AG04449 (cell line): ENCODE measurements at places on chromosomes 2 and 18.

DNA sequence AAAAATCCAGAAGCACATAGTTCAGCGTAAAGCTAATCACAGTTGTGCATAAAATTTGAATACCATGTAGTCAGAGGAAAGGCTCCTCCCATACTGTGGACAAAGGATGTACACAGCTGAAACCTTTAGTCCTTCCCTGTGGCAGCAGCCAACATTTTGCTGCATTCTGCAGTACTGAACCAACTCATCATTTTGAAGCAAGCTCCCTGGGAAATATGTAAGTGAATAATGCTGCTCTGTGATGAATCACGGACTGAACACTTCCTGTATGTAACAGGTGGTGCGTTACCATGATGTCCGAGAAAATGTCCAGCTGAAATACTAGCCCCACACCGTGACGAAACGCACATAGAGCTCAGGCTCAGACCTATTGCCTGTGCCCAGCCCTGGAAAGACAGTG is 421.1 kb upstream of the RAB12 start:
- peak; percentile 64 for DNase-seq

- DNase-seq = no peak
Observed at GRCh38 chr2:159903443-159904126, 105.6 kb upstream of the CD302 start.

DNA sequence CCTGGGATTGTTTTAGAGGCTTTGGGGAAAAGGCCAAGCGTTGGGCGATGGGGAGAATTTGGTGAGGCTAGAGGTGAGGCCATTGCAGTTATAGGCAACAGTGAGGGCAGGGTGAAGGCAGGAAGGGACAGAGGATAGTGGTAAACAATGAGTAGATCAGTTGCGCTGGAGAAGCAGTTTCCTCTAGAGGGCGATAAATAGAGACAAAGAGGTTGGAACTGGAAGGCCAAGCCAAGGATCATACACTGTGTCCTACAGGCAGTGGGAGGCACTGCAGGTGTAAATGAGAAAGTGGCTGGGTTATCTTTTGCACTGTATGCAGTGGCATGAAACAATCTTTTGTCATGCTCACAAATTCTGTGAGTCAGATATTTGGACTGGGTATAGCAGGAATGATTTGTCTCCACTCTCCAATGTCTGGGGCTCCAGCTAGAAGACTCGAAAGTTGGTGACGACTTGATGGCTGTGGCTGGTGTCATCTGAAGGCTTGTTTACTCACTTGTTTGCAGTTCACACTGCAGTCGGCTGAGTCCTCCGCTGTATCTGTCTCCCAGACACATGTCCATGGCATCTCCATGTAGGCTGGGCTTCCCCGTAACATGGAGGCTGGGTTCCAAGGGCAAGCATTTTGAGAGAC is 82.1 kb downstream of the TNP1 start:
- no peak for DNase-seq

GRCh38 chr2:2656115-2657011 is 325.3 kb upstream of the MYT1L start:
- no peak for DNase-seq

- no peak for DNase-seq
Observed at GRCh38 chr2:130756053-130756873, 923 bp downstream of the AMER3 start.

- DNase-seq = no peak
Observed at GRCh38 chr2:20213651-20214565, 11.0 kb downstream of the SDC1 start.

- no peak for DNase-seq
Observed at GRCh38 chr18:71398531-71398930, 1109.7 kb downstream of the SOCS6 start.

DNA sequence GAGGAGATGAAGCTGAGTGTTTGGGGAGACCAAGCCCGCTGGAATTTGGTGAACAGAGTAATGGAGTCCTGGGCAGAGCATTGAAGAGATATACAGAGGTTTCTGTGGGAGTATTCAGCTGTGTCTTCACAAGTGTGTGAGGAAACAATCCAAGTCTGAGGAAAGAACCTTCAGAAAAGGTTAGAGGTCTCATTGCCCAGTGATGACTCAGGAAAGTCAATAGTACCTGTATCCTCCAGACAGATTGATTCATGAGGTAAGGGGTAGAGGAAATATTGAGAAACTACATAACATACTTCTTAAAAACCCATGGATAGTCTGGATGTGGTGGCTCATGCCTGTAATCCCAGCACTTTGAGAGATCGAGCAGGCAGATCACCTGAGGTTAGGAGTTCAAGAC is 392.3 kb downstream of the GALNT13 start:
- DNase-seq = no peak

DNA sequence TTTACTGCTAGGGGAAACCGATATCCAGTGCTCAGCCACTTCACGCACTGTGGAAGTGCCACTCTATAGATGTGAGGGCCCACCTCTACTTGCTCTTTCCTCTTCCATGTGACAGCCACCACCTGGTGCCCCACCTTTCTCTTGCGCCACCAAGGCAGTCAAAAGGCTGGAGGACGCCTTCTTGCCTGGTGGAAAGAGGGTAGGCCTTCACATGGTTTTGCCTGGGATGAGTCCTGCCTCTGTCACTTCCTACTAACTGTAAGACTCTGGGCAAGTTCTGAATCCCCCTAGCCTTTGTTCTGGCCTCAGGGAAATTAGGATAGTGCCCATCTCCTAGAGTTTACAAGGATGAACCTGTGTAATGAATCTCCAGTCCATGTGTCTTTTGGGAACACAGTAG is 66.1 kb upstream of the ODC1 start:
- DNase-seq = no peak

GRCh38 chr2:182366628-182367027 is 60.2 kb downstream of the PDE1A start:
- DNase-seq = no peak

GRCh38 chr2:56271275-56271674 is 87.5 kb downstream of the CCDC85A start:
- DNase-seq = no peak

DNA sequence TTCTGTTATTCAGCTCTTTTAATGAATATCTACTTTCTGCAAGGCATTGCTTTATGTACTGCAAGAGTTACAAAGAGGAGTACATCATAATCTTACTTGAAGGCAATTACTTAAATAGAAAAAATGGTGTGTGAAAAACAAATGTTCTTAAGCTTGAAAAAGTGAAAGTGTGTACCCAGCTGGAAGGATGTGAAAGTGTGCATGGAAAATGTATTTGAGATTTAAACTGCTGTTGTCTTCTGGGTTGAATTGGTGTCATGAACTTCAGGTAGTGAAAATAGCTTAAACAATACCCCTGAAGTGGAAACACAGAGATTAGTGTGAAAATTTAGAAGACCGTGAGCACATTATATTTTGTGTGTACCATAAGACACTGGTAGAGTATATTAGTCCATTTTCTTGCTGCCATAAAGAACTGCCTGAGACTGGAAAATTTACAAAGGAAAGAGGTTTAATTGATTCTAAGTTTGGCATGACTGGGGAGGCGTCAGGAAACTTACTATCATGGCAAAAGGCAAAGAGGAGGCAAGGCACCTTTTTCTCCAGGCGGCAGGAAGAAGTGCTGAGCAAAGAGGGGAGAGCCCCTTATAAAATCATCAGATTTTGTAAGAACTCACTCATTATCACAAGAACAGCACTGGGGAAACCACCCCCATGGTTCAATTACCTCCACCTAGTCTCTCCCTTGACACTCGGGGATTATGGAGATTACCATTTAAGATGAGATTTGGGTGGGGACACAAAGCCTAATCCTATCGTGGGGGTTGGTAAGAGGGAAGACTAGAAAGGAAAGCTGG is 38.8 kb downstream of the SCN2A start:
- DNase-seq = no peak

- no peak for DNase-seq
Observed at GRCh38 chr2:217366266-217366895, 506.5 kb upstream of the TNP1 start.

DNA sequence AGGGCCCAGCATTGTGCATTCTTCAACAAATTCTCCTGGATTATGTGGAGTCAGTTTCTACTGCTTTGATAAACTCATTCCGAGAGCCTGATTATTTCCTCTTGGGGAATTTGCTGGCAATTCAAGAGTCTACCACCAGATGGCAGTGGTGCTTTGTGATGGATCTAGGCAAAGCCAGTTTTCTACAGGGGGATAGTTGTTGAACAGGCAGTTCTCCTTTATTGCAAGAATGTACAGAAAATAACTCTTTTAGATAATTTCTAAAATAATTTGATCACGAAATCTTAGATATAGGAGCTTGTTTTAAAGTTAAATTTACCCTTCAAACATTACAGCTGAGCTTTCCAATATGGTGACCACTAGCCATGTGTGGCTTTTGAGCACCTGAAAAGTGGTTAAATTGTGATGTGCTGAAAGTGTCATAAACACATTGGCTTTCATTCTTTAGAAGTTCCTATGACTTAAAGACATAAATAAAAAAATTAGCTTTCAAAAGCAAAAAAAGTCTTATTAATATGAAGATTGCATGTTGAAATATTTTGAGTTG is 66.7 kb upstream of the HAAO start:
- DNase-seq = peak; percentile 24

DNA sequence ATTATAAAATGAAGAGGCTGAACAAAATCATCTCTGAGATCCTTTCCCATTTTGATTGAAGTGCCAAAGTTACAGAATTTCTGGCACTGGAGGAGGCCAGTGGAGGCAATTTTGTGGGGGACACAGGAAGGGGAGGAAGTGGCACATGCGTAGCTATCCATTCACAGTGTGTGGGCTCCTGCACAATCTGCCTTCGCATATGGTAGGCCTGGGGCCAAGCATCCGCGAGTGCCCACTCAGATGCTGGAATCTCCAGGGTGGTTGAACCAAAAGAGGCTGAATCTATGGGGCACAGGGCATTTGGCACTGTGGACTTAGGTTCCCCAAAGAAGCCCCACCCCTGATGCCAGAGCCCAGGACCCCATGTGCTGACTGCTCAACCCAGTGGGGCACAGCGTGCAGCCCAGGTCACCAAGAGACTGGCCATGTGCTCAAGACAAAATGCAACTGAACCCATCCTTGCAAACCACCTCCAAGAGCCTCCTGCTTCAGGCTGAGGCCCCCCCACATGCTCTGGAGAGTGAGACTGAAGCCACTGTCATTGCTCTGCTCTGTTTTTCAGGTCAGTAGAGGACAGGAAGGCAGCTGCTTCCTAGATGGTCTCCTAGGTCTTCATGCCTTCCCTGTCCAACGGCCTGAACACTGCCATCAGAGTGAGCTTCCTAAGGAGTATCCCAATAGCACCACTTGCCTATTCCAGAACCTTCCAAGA is 28.5 kb downstream of the ST8SIA5 start:
- no peak for DNase-seq

DNA sequence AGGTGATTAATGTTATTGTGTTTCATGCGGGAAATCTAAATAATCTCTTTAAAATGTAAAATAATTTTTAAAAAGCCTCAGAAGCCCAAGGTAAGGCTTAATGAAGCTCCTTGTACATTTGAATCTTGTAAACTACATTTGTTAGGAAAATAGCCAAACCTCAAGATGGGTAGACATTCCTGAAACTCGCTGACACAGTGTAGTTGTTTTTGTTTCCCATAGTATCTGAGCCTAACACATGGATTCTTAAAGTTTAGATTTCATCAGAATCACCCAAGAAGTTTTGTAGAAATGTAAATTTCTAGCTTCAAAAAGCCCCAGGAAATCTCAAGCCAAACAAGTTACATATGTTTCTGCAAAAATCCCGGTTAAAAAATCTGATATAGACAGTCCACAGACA is 1221.1 kb upstream of the ACVR2A start:
- peak; percentile 34 for DNase-seq

GRCh38 chr18:13444430-13445240 is 226.1 kb downstream of the LDLRAD4 start:
- DNase-seq = no peak

DNA sequence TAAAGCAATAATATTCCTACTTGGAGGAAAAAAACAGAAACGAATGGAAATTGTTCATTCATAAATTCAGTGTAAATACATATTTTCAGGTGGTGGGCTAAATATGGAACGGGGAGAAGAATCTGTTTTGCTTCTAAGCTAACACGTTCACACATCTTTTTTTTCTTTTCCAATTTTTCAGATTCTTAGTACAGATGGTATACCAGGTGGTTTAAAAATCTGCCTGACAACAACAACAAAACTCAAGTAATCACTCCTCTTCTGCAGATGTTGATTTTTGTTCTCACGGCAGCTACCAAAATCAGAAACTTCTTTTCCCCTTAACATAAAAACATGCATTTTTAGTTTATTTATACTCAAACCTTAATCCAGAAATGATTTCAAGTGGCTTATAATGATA is 164.8 kb upstream of the SYT4 start:
- no peak for DNase-seq

DNA sequence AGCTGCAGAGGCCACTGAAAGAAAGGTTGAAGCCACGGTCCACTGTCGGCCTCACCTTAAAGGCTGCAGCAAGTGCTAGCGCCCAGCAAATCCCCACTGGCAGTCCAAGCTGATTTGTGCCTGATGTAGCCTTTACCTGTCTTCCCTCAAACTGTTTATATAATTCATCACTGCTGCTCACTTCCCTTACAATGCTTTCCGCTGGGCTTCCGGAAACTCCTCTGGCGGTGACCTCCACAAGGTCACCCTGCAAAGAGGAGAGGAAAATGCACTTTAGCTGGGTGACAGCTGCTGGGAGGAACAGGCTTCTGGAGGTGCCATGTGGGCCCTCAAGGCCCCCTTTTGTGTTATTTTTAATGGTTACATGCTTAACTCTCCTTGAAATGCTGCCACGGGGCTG is 126.2 kb downstream of the CMPK2 start:
- no peak for DNase-seq

DNA sequence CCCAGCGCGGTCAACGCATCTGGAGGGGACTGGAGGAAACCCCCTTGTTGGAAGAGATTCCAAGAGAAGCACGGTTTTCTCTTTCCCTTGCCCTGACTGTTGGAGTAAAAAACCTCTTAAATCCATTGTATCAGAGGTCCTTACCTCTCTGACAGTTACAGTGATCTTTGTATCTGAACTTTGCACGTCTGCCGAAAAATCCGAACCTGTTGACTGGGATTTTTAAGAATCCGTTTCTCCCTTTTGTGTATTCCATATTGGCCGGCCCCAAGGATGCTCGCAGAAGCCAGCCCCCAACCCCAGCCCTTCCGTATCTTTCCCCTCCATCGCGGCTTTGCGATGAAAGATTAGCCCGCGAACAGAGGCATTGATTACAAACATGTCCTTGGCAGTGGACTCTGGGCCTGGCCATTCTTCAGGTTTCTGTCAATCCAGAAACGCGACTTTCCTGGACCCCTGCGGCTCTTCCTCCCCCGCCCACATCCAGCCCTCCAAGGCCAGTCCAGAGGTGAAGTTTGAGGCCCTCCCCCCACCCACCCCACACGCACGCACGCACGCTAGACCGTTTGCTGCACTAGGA is 4.6 kb upstream of the DLX1 start:
- no peak for DNase-seq

- no peak for DNase-seq
Observed at GRCh38 chr2:70203086-70203485, 12.3 kb upstream of the C2orf42 start.

- no peak for DNase-seq
Observed at GRCh38 chr2:54106631-54107454, 8.6 kb upstream of the ACYP2 start.

- no peak for DNase-seq
Observed at GRCh38 chr2:218021536-218022071, 18.8 kb upstream of the TNS1 start.

GRCh38 chr2:213015387-213016165 is 135.8 kb downstream of the IKZF2 start:
- DNase-seq = no peak
